ENCODE measurements at places on chromosomes 5 and 9.

GRCh38 chr5:149610589-149611255, 29.4 kb downstream of the ARHGEF37 start:
- DNase-seq: peak; percentile 91

DNA sequence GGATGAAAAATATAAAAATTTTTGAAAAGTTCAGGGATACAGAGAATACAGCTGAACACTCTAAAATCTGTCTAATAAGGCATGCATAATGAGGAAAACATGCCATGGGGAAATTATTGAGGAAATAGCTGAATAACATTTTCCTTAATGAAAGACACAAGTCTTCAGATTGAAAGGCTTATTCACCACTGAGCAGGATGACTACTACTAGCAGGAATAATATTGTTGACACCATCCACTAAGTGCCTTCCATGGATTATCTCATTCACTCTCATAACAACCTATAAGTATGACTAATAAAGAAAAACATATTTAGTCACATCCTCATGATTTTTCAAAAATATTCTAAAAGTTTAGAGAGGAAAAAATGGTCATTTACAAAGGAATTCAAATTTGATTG, 96.7 kb upstream of the FER start:
- DNase-seq: no peak

- peak; percentile 59 for DNase-seq
Measured at GRCh38 chr5:172707285-172708182, 63.5 kb downstream of the DUSP1 start.

DNA sequence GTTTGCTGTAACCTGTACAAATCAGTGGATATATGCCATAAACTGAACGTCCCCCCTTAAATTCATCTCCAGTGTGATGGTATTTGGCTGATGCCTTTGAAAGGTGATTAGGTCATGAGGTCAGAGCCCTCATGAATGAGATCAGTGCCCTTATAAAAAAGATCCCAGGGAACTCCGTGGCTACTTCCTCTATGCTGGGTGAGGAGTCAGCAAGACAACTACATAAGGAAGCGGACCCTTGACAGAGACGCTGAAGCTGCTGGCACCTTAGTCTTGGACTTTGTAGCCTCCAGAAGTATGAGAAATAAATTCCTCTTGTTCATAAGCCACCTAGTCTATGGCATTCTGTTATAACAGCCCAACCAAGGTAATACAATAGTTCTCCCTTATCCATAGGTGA, 215.1 kb upstream of the ZNF608 start:
- DNase-seq: no peak

DNA sequence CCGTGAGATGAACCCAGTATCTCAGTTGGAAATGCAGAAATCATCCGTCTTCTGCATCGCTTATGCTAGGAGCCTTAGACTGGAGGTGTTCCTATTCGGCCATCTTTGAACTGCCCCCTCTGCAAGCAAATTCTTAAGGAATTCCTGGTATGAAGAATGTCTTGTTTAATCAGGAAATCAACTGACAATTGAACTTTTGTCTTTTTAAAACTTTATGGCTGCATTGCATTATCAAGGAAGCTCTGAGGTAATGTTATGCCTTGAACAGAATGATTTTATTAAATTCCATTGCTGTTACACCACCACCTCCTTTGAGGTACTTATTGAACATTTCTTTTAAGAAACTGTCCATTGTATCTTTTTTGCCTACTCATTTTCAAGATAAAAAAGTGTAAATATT, 1915.7 kb upstream of the CDH9 start:
- no peak for DNase-seq

DNA sequence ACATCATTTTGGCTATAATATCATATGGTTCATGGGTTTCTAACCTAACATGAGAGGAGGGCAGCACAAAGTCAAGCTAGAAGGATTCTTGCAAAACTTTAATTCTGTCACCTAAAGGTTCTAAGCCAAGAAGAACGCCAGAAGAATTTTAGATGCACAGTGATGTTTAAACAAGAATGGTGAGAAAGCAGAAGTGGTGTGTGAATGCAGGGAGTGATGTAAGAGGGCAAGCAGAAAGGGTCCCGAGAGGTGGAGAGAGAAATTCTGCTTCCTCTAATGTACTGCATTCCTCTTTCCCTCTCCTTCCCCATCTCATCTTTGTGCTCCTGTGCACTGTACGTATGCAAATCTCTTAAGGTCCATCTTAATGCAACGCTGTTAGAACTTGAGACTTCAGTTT, 2.1 kb upstream of the TRMO start:
- peak; percentile 66 for DNase-seq

DNA sequence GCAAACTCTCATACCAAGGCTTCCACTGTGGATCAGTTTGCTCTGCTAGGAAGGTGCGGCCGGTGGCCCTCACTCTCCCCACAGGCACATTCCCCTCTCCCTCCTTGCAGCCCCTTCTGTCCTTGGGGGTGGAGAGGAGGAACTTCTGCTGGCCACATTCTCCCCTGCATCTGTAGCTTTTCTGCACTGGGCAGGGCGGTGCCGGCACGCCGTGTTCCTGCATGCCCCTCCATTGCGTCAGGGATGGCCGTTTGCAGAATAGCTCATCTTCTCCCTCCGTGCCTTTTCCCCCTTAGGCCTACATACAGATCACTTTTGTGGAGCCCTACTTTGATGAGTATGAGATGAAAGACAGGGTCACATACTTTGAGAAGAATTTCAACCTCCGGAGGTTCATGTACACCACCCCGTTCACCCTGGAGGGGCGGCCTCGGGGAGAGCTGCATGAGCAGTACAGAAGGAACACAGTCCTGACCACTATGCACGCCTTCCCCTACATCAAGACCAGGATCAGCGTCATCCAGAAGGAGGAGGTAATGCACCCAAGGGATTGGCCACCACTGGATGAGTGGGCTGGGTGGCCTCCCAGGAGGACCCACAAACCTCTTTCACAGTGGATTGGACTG, 231.5 kb downstream of the DOCK8 start:
- DNase-seq: no peak

- no peak for DNase-seq
Measured at GRCh38 chr9:71122421-71122820, 1.0 kb upstream of the TRPM3 start.

Data from hematopoietic multipotent progenitor cell treated with erythropoietin and hydrocortisone succinate and interleukin-3 and kit ligand, for 6 days (in vitro differentiated cells).